ENCODE measurements at places on chromosomes 6 and 20. TPM values are rescaled to one million over a fixed set of nuclear protein-coding genes. Genes with fewer than 3 reads are reported as not detected.

Gene MDFI
- total RNA-seq, result 0.92 TPM

Gene HSPA1A
- 374 TPM for total RNA-seq

Gene PNLDC1
- 0.06 TPM for total RNA-seq

Gene KHDRBS2
- total RNA-seq, result not detected

Gene TCP11
- total RNA-seq, result not detected

Gene TCEA2
- total RNA-seq, result 48.1 TPM

Gene SAMD3
- not detected for total RNA-seq

Gene CNR1
- 0.55 TPM for total RNA-seq

Gene GPX6
- not detected for total RNA-seq
